ENCODE measurements at places on chromosomes 4 and X.

- no peak for DNase-seq
Observed at GRCh38 chr4:143372093-143372915, 35.6 kb downstream of the GAB1 start.

GRCh38 chrX:130523460-130524394 is 121.9 kb downstream of the RBMX2 start:
- DNase-seq: no peak

DNA sequence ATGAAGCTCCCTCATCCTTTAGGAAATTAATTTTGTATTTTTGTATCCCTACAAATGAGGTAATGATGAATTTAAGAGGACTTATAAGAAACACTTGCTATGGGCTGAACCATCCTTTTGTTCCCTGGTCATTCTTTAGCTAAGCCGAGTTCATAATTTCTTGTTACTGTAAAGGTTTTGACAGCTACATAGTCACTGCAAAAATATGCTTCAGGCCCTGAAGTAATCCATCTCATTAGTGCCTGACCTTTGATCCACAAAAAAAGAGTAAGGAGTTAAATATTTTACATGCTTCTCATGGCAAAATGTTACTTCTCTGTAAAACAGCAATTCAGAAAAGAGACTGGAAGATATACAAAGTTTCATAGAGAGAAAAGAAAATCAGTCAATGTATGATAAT is 290.6 kb upstream of the SLIT2 start:
- no peak for DNase-seq

- no peak for DNase-seq
Observed at GRCh38 chr4:148998719-148999118, 556.5 kb upstream of the NR3C2 start.

- DNase-seq: no peak
Observed at GRCh38 chrX:39755143-39756032, 342.4 kb downstream of the BCOR start.

- no peak for DNase-seq
Observed at GRCh38 chrX:41923978-41924683, 777 bp upstream of the CASK start.

DNA sequence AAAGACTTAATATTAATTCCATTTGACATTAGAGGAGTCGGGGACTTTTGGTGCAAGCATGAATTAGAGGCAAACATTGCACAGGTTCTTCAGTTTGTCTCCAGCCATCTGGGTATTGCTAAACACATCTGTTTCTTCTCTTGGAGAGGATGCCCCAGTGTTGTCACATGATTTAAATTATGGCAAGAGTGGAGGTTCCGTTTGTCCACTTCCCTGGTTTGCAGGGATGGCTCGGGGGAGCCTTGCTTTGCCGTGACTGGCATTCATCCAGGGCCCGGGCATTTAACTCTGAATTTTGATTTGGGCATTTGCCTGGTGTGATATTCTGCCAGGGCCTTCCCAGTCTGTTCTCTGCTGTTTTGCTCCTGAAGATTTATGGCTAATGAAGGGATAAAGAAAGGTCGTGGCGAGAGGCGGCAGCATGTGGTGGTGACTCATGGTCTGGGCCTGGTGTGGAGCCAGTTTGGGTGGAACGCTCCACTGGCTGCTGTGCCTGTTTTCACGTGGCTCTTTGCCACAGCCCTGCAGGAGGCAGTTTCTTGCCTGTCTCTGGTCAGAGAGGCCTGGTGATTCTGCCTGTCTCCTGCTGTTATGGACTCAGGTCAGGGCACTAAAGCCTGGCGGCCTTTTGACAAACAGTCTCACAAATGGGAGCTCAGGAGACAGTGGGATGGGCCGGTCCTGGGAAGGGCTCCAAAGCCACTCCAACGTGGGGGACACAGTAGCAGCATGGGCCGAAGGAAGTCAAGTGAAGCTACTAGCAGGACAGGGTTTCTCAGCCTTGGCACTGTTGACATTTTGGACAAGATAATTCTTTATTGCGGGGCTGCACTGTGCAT is 99.4 kb upstream of the PGRMC2 start:
- DNase-seq: no peak

DNA sequence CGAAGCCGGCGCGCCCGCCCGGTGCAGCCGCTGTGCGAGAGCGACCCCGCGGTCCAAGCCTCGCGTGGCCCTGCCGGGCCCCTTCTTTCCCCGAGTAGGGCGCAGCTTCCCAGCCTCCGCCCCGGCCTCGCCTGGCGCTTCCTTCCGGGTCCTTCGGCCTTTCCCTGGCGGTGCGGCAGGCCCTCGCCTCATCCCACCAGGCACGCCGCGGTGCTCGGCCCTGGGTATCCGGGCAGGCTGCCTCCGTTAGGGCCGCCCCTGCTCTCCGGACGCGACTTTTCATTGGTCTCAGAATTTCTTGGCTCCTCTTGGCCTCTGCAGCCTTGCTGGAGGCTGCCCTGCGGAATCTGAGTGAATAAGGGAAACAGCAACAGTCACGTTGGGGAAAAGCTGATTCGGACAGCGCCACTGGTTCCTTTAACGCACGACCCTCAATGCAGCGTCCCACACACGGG is 429 bp downstream of the UVSSA start:
- no peak for DNase-seq

DNA sequence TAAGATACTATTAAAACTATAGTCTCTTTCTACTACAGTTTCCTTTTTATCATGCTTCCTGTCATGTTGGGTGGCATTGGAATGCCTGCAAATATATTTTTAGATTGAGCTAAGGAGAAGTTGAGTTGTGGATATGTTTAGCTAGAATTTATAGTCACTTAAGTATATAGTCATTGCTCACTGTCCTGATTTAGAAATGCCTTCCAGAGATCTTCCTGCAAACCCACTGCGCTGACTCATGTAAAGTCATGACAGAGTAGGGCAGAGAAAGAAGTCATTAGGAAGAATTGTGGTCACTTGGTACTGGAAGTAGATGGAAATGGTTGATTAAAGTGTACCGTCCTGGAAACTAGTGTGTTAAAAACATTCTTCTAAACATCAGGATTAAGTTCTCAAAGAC is 490.3 kb upstream of the PABPC4L start:
- DNase-seq: no peak

GRCh38 chr4:15031993-15032675 is 29.9 kb downstream of the CPEB2 start:
- no peak for DNase-seq

- no peak for DNase-seq
Observed at GRCh38 chr4:41211951-41212615, 2.3 kb downstream of the APBB2 start.

Measured in glomerular endothelial cell (primary cell).